ENCODE measurements at places on chromosomes 2 and 18. TPM values are rescaled to one million over a fixed set of nuclear protein-coding genes. Genes with fewer than 3 reads are reported as not detected.

DNA sequence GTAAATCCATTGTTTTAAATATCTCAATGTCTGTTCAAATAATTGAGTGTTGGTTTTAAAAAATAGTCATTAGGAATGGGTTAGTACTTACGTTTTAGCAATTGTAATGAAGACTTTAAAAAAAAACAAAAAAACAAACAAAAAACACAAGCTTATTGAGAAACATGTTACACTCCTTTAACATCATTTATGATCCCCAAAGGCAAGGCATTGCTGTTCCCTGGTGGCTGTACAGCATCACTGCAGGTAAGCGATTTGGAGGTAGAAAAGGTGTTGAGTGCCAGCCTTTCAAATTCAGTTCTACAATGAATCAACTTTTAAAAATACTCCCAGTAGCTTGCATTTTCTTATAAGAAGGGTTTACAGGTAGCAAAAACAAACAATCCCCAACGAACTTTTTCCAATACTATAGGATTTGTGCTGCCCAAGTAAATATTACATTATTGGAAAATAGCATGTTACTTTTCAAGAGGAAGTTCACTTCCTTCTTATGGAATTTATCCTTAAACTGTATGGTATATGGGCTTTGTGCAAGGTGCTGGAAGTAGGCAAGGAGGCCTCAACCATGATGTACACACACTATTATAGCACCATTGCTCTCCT, 27.5 kb downstream of the CNRIP1 start:
- no peak overlapping the region for H3K4me3 ChIP-seq
- no peak for DNase-seq
- H3K27ac ChIP-seq: no peak overlapping the region
- no peaks in the 10 kb centered on the region for H3K27me3 ChIP-seq
- no peaks in the 10 kb centered on the region for H3K4me1 ChIP-seq

GRCh38 chr2:112175333-112175732, 37.1 kb downstream of the FBLN7 start:
- no peak overlapping the region for H3K4me3 ChIP-seq
- DNase-seq: no peak
- no peak overlapping the region for H3K27ac ChIP-seq
- H3K4me1 ChIP-seq: peaks cover 8% of the 10 kb centered on the region

- no peaks in the 10 kb centered on the region for H3K27me3 ChIP-seq
- no peak overlapping the region for H3K4me3 ChIP-seq
- no peaks in the 10 kb centered on the region for H3K4me1 ChIP-seq
- no peaks in the 10 kb centered on the region for H3K36me3 ChIP-seq
- no peak overlapping the region for H3K27ac ChIP-seq
Observed at GRCh38 chr18:47997338-47997780, 66.9 kb upstream of the SMAD2 start.

DNA sequence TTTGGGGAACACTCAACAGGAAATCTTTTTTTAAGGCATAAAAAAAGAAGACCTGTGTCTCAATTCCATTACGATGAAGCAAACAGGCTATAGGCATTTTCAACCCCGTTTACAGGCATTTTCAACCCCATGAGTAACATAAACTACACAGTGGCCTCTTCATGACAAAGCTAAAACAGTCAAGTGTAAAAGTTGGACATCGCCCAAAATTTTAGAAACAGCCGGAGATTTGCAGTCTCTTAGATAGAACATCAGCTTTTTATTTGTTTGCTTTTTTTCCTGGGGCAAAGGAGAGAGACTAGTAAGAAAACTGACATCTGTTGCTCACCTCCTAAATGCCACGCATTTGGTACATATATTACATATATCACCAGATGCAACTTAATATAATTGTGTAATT, 173.7 kb downstream of the CMPK2 start:
- H3K36me3 ChIP-seq: no peaks in the 10 kb centered on the region
- H3K4me3 ChIP-seq: no peak overlapping the region
- H3K27ac ChIP-seq: no peak overlapping the region
- H3K27me3 ChIP-seq: no peaks in the 10 kb centered on the region
- H3K4me1 ChIP-seq: no peaks in the 10 kb centered on the region
- DNase-seq: no peak

DNA sequence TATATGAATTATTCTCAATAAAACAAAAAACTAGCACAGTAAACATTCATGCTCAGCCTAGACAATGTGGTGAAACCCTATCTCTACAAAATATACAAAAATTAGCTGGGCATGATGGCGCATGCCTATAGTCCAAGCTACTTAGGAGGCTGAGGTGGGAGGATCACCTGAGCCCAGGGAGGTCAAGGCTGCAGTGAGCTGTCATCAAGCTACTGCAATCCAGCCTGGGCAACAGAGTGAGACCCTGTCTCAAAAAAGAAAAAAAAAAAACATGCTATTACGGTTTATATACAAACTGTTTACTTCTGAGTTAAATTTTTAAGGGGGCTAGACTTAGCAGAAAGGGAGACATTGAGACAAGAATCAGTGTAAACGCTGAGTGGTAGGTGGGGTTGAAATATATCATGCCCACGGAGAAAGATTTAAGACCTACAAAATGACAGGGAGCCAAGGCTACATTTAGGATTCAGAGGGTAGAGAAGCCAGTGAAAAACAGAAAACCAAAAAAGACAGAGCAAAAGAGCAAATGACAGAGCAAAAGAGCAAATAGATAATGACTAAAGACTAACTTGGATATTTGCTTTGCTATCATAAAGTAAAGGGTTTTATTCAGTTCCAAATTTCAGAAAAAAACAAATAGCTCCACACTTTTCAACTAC, 7.5 kb downstream of the TTC32 start:
- no peaks in the 10 kb centered on the region for H3K27me3 ChIP-seq
- peaks cover 49% of the 10 kb centered on the region for H3K4me1 ChIP-seq
- DNase-seq: no peak
- H3K36me3 ChIP-seq: no peaks in the 10 kb centered on the region
- no peak overlapping the region for H3K27ac ChIP-seq

GRCh38 chr2:54586062-54586461, 129.9 kb downstream of the SPTBN1 start:
- H3K4me3 ChIP-seq: no peak overlapping the region
- H3K27me3 ChIP-seq: no peaks in the 10 kb centered on the region
- H3K27ac ChIP-seq: no peak overlapping the region
- peaks cover 99% of the 10 kb centered on the region for H3K4me1 ChIP-seq

DNA sequence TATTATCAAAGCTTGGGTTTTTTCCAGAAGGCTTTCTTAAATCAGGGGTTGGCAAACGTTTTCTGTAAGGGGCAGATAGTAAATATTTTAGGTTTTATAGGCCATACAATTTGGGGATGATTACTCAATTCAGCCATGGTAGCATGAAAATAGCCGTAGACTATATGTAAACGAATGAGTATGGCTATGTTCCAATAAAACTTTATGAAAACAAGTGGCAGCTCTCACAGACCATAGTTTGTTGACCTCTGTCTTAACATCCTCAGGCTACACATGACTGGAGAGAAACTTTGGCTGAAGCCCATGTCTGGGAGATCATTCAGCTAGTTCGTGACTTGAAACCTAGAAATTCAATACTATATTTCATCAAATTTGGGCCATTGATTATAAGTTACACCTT, 30.2 kb downstream of the UGP2 start:
- no peak for DNase-seq
- H3K36me3 ChIP-seq: no peaks in the 10 kb centered on the region
- H3K27ac ChIP-seq: no peak overlapping the region
- H3K4me3 ChIP-seq: no peak overlapping the region
- no peaks in the 10 kb centered on the region for H3K27me3 ChIP-seq

GRCh38 chr2:135132314-135132713, 80.2 kb downstream of the RAB3GAP1 start:
- no peak for DNase-seq
- no peak overlapping the region for H3K27ac ChIP-seq
- H3K4me3 ChIP-seq: no peak overlapping the region
- H3K36me3 ChIP-seq: peaks cover 54% of the 10 kb centered on the region
- no peaks in the 10 kb centered on the region for H3K27me3 ChIP-seq

GRCh38 chr2:25197336-25198208, 29.2 kb upstream of the POMC start:
- peaks cover 6% of the 10 kb centered on the region for H3K4me1 ChIP-seq
- no peaks in the 10 kb centered on the region for H3K36me3 ChIP-seq
- no peak overlapping the region for H3K4me3 ChIP-seq
- H3K27ac ChIP-seq: no peak overlapping the region
- H3K27me3 ChIP-seq: no peaks in the 10 kb centered on the region

- peak within 1 kb of the TSS; percentile 49 for H3K4me3 ChIP-seq
- H3K36me3 ChIP-seq: no peaks in the 10 kb centered on the region
- H3K27ac ChIP-seq: peak within 1 kb of the TSS; percentile 35
Observed at GRCh38 chr2:24920098-24920808, at the start of gene ADCY3. Gene ADCY3, minus strand, starts transcription at chr2:24920237. Its CDS starts 1,250 bp downstream, at chr2:24918987.

- DNase-seq: no peak
- H3K4me1 ChIP-seq: no peaks in the 10 kb centered on the region
- no peak overlapping the region for H3K27ac ChIP-seq
- H3K4me3 ChIP-seq: no peak overlapping the region
Observed at GRCh38 chr2:88483200-88483599, 30.7 kb upstream of the FOXI3 start.

GRCh38 chr2:10919771-10920621, 8.3 kb downstream of the KCNF1 start:
- no peaks in the 10 kb centered on the region for H3K36me3 ChIP-seq
- H3K27ac ChIP-seq: no peak overlapping the region
- DNase-seq: no peak
- H3K4me3 ChIP-seq: no peak overlapping the region
- H3K4me1 ChIP-seq: no peaks in the 10 kb centered on the region

- no peaks in the 10 kb centered on the region for H3K36me3 ChIP-seq
- H3K4me1 ChIP-seq: peaks cover 4% of the 10 kb centered on the region
- H3K27me3 ChIP-seq: no peaks in the 10 kb centered on the region
- H3K27ac ChIP-seq: no peak overlapping the region
Observed at GRCh38 chr2:121974897-121975661, 219.6 kb downstream of the TSN start.

- no peak for DNase-seq
- peak overlapping the region; percentile 31 for H3K4me3 ChIP-seq
- no peaks in the 10 kb centered on the region for H3K36me3 ChIP-seq
- peaks cover 16% of the 10 kb centered on the region for H3K4me1 ChIP-seq
- peaks cover 2% of the 10 kb centered on the region for H3K27me3 ChIP-seq
Observed at GRCh38 chr2:74653589-74653984, 460 bp upstream of the SEMA4F start.

GRCh38 chr2:2333076-2333475, 2.0 kb upstream of the MYT1L start:
- no peaks in the 10 kb centered on the region for H3K4me1 ChIP-seq
- no peak overlapping the region for H3K27ac ChIP-seq
- H3K4me3 ChIP-seq: no peak overlapping the region
- no peak for DNase-seq
- H3K27me3 ChIP-seq: no peaks in the 10 kb centered on the region
- H3K36me3 ChIP-seq: no peaks in the 10 kb centered on the region

GRCh38 chr2:217662984-217663602, 339.7 kb downstream of the TNS1 start:
- no peak overlapping the region for H3K4me3 ChIP-seq
- H3K27me3 ChIP-seq: no peaks in the 10 kb centered on the region
- H3K27ac ChIP-seq: no peak overlapping the region
- no peaks in the 10 kb centered on the region for H3K4me1 ChIP-seq
- DNase-seq: no peak
- no peaks in the 10 kb centered on the region for H3K36me3 ChIP-seq

- no peak for DNase-seq
- no peaks in the 10 kb centered on the region for H3K36me3 ChIP-seq
Observed at GRCh38 chr2:63054841-63055225, 4.2 kb downstream of the OTX1 start.

The CAPN13 gene
- not detected for polyA plus RNA-seq

The GALNT5 gene
- polyA plus RNA-seq: not detected

The LYPD6B gene
- not detected for polyA plus RNA-seq

The PMAIP1 gene
- 39.6 TPM for polyA plus RNA-seq

The ANO7 gene
- not detected for polyA plus RNA-seq

The ST6GAL2 gene
- polyA plus RNA-seq: not detected

The TCF23 gene
- polyA plus RNA-seq: not detected

The SRD5A2 gene
- not detected for polyA plus RNA-seq

The GAL3ST2 gene
- polyA plus RNA-seq: not detected

The TAF4B gene
- 6.8 TPM for polyA plus RNA-seq

The CGREF1 gene
- not detected for polyA plus RNA-seq

The CD8B gene
- 0.22 TPM for polyA plus RNA-seq

The NAT8 gene
- polyA plus RNA-seq: not detected

The LYPD1 gene
- polyA plus RNA-seq: not detected

The CDH19 gene
- not detected for polyA plus RNA-seq
